ENCODE measurements at places on chromosomes 11 and 22. TPM values are rescaled to one million over a fixed set of nuclear protein-coding genes. Genes with fewer than 3 reads are reported as not detected.

- H3K36me3 ChIP-seq: no peaks in the 10 kb centered on the region
- H3K27ac ChIP-seq: no peak overlapping the region
- H3K27me3 ChIP-seq: peaks cover 4% of the 10 kb centered on the region
- no peak overlapping the region for H3K4me3 ChIP-seq
Measured at GRCh38 chr11:12585861-12586260, 88.4 kb upstream of the TEAD1 start.

GRCh38 chr11:16363706-16364105 lies 7.4 kb upstream of the SOX6 start:
- H3K36me3 ChIP-seq: no peaks in the 10 kb centered on the region
- no peak overlapping the region for H3K4me3 ChIP-seq

DNA sequence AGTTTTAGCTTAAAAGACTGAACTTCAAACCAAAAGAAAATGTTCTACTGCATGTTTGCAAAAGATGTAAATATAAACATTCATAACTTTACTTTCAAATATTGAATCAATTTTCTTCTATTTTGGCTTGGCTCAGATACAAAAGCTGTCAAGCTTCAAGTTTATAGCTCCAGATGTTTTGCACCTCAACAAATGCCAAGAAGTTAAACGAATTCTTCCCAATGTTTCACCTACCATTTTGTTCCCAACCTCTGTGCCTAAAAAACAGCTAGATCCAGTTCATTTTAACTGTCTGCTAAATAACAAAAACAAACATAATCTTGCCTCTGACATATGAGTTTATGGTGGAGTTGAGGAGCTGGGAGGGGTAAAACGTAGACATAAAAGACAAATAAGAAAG lies 76.5 kb downstream of the RAB30 start:
- no peak overlapping the region for H3K4me3 ChIP-seq
- peaks cover 6% of the 10 kb centered on the region for H3K4me1 ChIP-seq
- H3K27me3 ChIP-seq: no peaks in the 10 kb centered on the region
- no peaks in the 10 kb centered on the region for H3K36me3 ChIP-seq

Gene OR10G4
- not detected for total RNA-seq

- no peaks in the 10 kb centered on the region for H3K27me3 ChIP-seq
- H3K36me3 ChIP-seq: peaks cover 53% of the 10 kb centered on the region
- no peak for DNase-seq
- H3K4me1 ChIP-seq: peaks cover 2% of the 10 kb centered on the region
- H3K4me3 ChIP-seq: no peak overlapping the region
Measured at GRCh38 chr22:26707581-26707980, 50.2 kb downstream of the MIAT start.

- no peaks in the 10 kb centered on the region for H3K27me3 ChIP-seq
- no peak for DNase-seq
- H3K4me1 ChIP-seq: peaks cover 51% of the 10 kb centered on the region
- H3K27ac ChIP-seq: peak overlapping the region; percentile 62
Measured at GRCh38 chr11:35247863-35248262, 108.9 kb downstream of the CD44 start.

Gene TMEM121B
- 0.08 TPM for total RNA-seq

DNA sequence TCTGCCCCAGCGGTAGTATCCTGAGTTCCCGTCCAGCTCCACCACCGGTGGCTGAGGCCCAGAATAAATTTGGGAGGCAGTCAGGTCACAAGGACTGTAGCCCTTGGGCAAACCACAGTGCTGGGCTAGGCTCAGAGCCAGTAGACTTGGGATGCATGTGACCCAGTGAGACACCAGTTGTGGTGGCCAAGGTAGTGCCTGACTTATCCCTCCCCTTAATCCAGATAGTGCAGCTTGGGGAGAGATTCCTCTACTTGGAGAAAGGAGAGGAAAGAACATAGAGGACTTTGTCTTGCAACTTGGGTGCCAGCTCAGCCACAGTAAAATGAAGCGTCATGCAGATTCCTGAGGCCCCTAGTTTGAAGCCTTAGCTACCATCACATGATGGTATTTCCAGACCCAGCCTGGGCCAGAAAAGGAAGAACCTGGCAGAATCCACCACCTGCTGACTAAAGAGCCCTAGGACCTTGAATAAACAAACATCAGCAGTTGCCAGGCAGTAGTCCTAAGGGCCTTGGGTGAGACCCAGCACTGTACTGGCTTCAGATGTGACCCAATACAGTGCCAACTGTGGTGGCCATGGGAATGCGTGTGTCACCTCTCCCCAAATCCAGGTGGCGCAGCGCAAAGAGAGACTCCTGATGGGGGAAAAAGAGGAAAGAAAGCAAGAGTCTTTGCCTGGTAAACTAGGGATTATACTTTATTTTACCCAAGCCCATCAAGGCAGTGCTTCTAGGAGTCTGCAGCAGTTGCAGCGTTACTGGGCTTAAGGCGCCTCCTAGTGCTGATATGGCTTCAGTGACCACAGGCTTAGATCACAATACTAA lies 17.0 kb upstream of the DDX10 start:
- no peaks in the 10 kb centered on the region for H3K27me3 ChIP-seq
- no peaks in the 10 kb centered on the region for H3K4me1 ChIP-seq
- H3K36me3 ChIP-seq: no peaks in the 10 kb centered on the region
- DNase-seq: peak; percentile 52
- H3K27ac ChIP-seq: no peak overlapping the region

DNA sequence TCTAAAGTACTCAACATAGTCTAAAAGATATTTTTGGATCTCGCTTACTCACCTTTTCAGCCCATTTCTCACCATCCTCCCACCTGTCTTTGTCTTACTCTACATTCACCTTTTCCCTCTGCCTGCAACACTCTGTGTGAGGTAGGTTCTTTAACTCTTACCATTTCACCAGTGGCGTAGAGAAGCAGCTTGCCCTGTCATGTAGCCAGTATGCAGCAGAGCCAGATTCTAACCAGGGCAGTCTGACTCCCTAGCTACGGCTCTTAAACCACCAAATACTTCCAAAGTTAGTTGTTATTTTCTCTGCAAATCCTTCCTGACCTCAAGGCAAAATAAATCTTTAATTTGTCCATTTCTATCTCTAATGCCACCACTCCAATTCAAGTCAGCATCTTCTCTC lies 7.5 kb downstream of the ALG8 start:
- no peak for DNase-seq
- H3K27me3 ChIP-seq: no peaks in the 10 kb centered on the region
- H3K36me3 ChIP-seq: peaks cover 9% of the 10 kb centered on the region
- no peak overlapping the region for H3K27ac ChIP-seq
- no peak overlapping the region for H3K4me3 ChIP-seq

Gene MMP10
- total RNA-seq: not detected

Gene MFNG
- total RNA-seq: 89.9 TPM

- no peak overlapping the region for H3K27ac ChIP-seq
- no peaks in the 10 kb centered on the region for H3K4me1 ChIP-seq
- H3K36me3 ChIP-seq: no peaks in the 10 kb centered on the region
- H3K27me3 ChIP-seq: peaks cover 14% of the 10 kb centered on the region
- DNase-seq: no peak
- no peak overlapping the region for H3K4me3 ChIP-seq
Measured at GRCh38 chr11:69863544-69864200, 44.5 kb upstream of the FGF3 start.

GRCh38 chr11:87443707-87444106 lies 406.0 kb downstream of the TMEM135 start:
- H3K4me1 ChIP-seq: no peaks in the 10 kb centered on the region
- no peak overlapping the region for H3K27ac ChIP-seq
- DNase-seq: no peak
- H3K27me3 ChIP-seq: no peaks in the 10 kb centered on the region

Gene GUCY1A2
- not detected for total RNA-seq

- H3K4me3 ChIP-seq: no peak overlapping the region
- H3K27me3 ChIP-seq: no peaks in the 10 kb centered on the region
- no peaks in the 10 kb centered on the region for H3K4me1 ChIP-seq
- peaks cover 54% of the 10 kb centered on the region for H3K36me3 ChIP-seq
Measured at GRCh38 chr11:18310800-18311340, 11.1 kb downstream of the HPS5 start.

GRCh38 chr22:34604312-34604711 lies 461.6 kb upstream of the ISX start:
- H3K36me3 ChIP-seq: no peaks in the 10 kb centered on the region
- DNase-seq: no peak
- no peaks in the 10 kb centered on the region for H3K4me1 ChIP-seq
- no peak overlapping the region for H3K4me3 ChIP-seq
- H3K27ac ChIP-seq: no peak overlapping the region

Gene BTG4
- total RNA-seq: not detected

DNA sequence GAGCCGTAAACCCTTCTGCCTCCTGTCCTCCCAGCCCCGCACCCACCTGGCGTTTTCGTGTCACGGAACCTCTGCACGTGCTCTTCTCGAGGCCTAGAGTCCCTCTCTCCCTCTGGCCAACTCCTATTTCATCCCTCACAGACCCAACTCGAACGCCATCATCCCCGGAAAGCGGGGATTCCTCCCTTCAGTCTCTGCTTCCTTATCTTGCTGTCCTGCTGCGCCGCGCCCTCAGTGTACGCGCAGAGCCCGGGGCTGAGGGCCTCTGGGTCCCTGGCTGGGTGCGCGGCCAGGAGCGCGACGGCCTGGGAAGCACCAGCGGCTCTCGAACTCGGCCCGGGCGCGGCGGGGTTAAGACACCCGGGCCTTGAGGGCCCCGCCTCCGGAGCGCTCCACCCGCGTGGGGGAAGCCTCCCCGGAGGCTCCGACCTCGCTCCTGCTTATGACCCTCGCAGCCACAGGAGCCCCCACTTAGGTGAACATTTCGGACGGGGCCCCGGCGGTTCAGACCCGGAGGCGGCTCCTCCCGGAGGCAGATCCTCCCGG lies 398 bp upstream of the ATG16L2 start:
- H3K27me3 ChIP-seq: no peaks in the 10 kb centered on the region
- H3K27ac ChIP-seq: peak overlapping the region; percentile 100
- peaks cover 38% of the 10 kb centered on the region for H3K4me1 ChIP-seq
- DNase-seq: no peak
- H3K36me3 ChIP-seq: peaks cover 32% of the 10 kb centered on the region
- peak overlapping the region; percentile 96 for H3K4me3 ChIP-seq

- H3K27ac ChIP-seq: no peak overlapping the region
- no peak overlapping the region for H3K4me3 ChIP-seq
- no peaks in the 10 kb centered on the region for H3K36me3 ChIP-seq
- H3K4me1 ChIP-seq: no peaks in the 10 kb centered on the region
- DNase-seq: no peak
- peaks cover 8% of the 10 kb centered on the region for H3K27me3 ChIP-seq
Measured at GRCh38 chr22:36595154-36595553, 66.2 kb upstream of the EIF3D start.

Gene DGCR6L
- total RNA-seq: 31.2 TPM

Gene KCNJ4
- not detected for total RNA-seq

Gene DNAJB13
- not detected for total RNA-seq

DNA sequence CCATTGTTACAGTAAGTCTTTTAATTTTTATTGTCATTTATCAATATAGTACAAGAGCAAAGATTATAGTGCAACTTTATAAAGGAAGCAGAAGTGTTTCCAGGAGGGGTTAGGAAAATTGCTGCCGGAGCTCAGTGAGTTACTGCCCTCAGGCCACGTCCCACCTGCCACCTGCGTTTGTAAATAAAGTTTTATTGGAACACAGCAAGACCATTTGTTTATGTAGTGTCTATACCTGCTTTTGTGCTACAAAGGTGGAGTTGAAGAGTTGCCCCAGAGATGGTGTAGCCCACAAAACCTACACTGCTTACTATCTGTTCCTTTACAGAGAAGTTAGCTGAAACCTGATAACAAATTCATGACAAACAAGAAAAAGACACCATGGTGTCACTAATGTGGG lies 437.8 kb upstream of the B3GAT1 start:
- no peaks in the 10 kb centered on the region for H3K4me1 ChIP-seq
- no peak overlapping the region for H3K27ac ChIP-seq
- no peak overlapping the region for H3K4me3 ChIP-seq
- no peak for DNase-seq

- no peak overlapping the region for H3K4me3 ChIP-seq
- peaks cover 2% of the 10 kb centered on the region for H3K27me3 ChIP-seq
- DNase-seq: no peak
- H3K4me1 ChIP-seq: no peaks in the 10 kb centered on the region
- no peaks in the 10 kb centered on the region for H3K36me3 ChIP-seq
Measured at GRCh38 chr11:119721129-119722120, 7.6 kb downstream of the NECTIN1 start.

GRCh38 chr22:49464037-49464436 lies 363.6 kb downstream of the BRD1 start:
- H3K27ac ChIP-seq: no peak overlapping the region
- H3K4me3 ChIP-seq: no peak overlapping the region
- H3K4me1 ChIP-seq: no peaks in the 10 kb centered on the region
- no peaks in the 10 kb centered on the region for H3K36me3 ChIP-seq
- no peak for DNase-seq

- H3K27ac ChIP-seq: no peak overlapping the region
- peaks cover 3% of the 10 kb centered on the region for H3K4me1 ChIP-seq
- H3K4me3 ChIP-seq: no peak overlapping the region
- peaks cover 2% of the 10 kb centered on the region for H3K27me3 ChIP-seq
Measured at GRCh38 chr11:19558189-19558986, 154.2 kb upstream of the NAV2 start.

Gene MS4A12
- not detected for total RNA-seq
